Upper lobe of right lung (tissue), 1 donor: ENCODE measurements at places on chromosomes 7 and 10. TPM values are rescaled to one million over a fixed set of nuclear protein-coding genes. Genes with fewer than 3 reads are reported as not detected.

Gene TEX36
- not detected for total RNA-seq

DNA sequence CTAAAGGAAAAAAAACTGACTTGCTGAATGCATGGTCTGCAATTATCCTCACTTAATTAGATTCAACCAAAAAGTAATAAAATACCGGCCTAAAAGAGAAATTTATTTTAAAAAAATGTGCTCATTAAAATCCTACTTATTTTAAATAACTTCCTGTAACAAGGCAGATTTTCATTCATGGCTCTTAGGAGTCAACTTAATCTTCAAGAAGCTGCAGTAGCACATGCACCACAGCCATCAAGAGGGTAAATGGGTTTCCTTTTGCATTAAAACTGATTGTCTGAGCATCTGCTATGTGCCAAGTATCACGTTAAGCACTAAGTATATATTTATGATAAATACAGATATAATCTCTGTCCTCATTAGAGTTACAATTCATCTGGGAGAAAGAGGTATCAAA, 69.9 kb downstream of the SNX13 start:
- H3K4me3 ChIP-seq, result no peak overlapping the region
- peaks cover 58% of the 10 kb centered on the region for H3K36me3 ChIP-seq
- H3K27me3 ChIP-seq, result no peaks in the 10 kb centered on the region
- no peak for DNase-seq

Gene SFXN2
- 12.0 TPM for total RNA-seq

Gene HMX3
- total RNA-seq, result not detected

- no peak overlapping the region for H3K4me3 ChIP-seq
- no peaks in the 10 kb centered on the region for H3K36me3 ChIP-seq
- no peaks in the 10 kb centered on the region for H3K27me3 ChIP-seq
- H3K27ac ChIP-seq, result no peak overlapping the region
Observed at GRCh38 chr10:19663344-19663743, 152.9 kb upstream of the PLXDC2 start.

- peaks cover 29% of the 10 kb centered on the region for H3K36me3 ChIP-seq
- no peak for DNase-seq
- peaks cover 36% of the 10 kb centered on the region for H3K4me1 ChIP-seq
- H3K27me3 ChIP-seq, result no peaks in the 10 kb centered on the region
- H3K4me3 ChIP-seq, result no peak overlapping the region
- H3K27ac ChIP-seq, result no peak overlapping the region
Observed at GRCh38 chr7:17311952-17312351, 13.5 kb downstream of the AHR start.

GRCh38 chr10:130737186-130737585, 574.3 kb downstream of the TCERG1L start:
- H3K4me3 ChIP-seq, result no peak overlapping the region
- no peak for DNase-seq
- H3K27me3 ChIP-seq, result no peaks in the 10 kb centered on the region
- H3K27ac ChIP-seq, result no peak overlapping the region

Gene CALHM3
- total RNA-seq, result not detected

DNA sequence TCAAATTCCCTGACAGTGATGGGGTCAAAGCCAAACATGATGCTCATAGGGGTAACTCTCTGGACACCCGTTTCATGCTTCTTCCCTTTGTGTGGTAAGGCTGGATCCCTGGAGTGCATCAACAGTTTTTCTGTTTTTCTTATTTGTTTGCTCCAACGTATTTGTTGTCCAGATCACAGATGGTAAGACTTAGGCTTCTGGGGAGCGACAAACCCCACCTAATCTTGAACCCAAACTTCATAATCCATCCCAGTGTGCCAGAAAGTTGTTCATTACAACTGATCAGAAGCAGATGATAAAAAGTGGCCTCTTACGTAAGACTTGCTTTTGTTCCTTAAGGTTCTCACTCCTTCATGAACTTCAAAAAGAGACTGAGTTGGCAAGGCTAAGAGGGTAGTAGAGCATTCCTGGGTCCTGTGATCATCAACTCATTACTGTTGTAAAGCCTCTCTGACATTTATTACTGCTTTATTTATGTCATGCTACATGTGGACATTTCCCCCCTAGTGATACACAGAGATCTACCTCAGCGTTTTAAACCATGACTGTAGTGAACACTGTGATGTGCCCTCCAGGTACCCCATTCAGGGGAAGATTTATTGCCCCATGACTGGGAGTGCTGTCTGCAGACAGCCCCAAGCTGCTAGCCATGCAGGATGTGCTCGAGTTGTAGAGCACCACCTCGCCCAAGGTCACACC, 125.6 kb downstream of the CCDC71L start:
- no peaks in the 10 kb centered on the region for H3K27me3 ChIP-seq
- H3K4me1 ChIP-seq, result no peaks in the 10 kb centered on the region
- H3K4me3 ChIP-seq, result no peak overlapping the region
- H3K36me3 ChIP-seq, result no peaks in the 10 kb centered on the region
- DNase-seq, result no peak
- no peak overlapping the region for H3K27ac ChIP-seq

GRCh38 chr7:116877443-116878217, 15.2 kb downstream of the CAPZA2 start:
- no peak for DNase-seq
- no peaks in the 10 kb centered on the region for H3K27me3 ChIP-seq

DNA sequence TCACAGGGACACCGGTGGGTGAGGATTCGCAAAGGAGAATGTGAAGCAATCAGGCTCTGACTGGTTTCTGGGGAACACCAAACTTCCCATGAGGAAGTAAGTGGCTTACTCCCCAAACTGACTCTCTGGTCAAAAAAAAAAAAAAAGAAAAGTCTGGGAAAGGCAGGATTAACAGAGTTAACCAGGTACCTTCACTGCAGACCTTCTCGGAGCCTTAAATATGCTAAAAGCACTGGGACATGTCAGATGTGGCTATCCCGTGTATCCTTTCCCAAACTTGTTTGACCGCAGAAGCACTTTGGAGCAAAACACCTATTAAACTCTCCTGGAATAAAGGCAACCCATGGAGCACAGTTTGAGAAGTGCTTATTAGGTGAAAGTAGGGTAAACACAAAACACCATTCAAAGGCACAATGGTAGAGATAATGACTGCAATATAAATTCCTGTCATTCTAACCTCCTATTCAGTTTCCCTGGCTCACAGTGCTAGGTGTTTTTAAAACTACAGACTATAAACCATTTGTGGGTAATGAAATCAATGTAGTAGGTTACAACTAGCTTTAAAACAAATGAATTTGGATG, 44.1 kb upstream of the MXI1 start:
- H3K36me3 ChIP-seq, result no peaks in the 10 kb centered on the region
- no peaks in the 10 kb centered on the region for H3K4me1 ChIP-seq
- DNase-seq, result no peak
- H3K4me3 ChIP-seq, result no peak overlapping the region
- no peak overlapping the region for H3K27ac ChIP-seq
- peaks cover 16% of the 10 kb centered on the region for H3K27me3 ChIP-seq

DNA sequence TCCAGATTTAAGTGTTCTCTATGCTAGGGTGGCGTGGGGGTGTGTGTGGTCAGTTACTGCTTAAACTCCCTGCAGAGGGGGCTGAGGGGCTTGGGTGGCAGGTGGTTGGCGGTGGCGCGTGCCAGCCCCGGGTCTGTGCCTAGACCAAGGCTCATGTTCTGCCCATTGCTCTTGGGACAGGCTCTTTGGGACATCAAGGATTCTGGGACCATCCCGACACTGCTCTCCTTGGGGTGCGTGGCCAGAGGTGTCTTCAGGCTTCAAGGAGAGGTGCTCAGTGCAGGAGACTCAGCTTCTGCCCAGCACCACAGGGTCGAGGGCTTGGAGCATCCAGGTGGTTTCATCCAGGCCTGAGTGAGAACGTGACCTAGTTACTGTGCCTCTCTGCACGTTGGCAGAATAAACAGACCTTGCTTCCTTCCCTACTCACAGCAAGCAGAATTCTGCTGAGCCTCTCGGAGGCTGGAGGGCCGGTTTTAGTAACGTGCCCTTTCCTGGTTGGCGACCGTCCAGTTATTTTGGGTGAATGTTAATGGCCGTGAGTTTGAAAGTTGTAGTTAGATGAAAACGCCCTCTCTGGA, 39.9 kb downstream of the CAMK1D start:
- H3K4me1 ChIP-seq, result peaks cover 7% of the 10 kb centered on the region
- no peaks in the 10 kb centered on the region for H3K27me3 ChIP-seq
- no peak overlapping the region for H3K27ac ChIP-seq

DNA sequence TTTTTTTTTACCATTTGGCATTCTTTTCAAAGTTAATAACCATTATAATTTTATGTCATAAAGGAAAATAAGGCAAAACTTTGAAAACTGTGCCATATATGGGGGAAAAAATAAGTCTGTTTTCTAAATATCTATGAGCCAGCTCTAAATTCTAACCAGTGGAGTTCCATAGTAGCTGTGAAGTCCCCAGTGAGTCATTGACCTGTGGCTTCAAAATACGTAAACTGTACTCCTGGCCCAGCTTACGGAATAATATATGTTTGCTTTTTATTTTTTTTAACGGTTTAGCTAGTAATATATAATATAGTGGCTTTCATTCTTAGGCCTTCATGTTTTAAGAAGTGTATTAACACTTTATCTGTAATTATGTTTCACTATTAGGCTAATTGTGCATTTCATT, 20.5 kb downstream of the ZRANB1 start:
- DNase-seq, result no peak
- H3K36me3 ChIP-seq, result peaks cover 24% of the 10 kb centered on the region
- H3K4me3 ChIP-seq, result no peak overlapping the region
- peaks cover 5% of the 10 kb centered on the region for H3K4me1 ChIP-seq
- H3K27ac ChIP-seq, result no peak overlapping the region
- H3K27me3 ChIP-seq, result no peaks in the 10 kb centered on the region

Gene ADCYAP1R1
- 1.8 TPM for total RNA-seq

- no peaks in the 10 kb centered on the region for H3K27me3 ChIP-seq
- DNase-seq, result no peak
Observed at GRCh38 chr10:113335592-113335991, 217.3 kb upstream of the HABP2 start.

- no peak for DNase-seq
- no peak within 1 kb of the TSS for H3K27ac ChIP-seq
- no peaks in the 10 kb centered on the region for H3K27me3 ChIP-seq
- no peaks in the 10 kb centered on the region for H3K36me3 ChIP-seq
- peaks cover 5% of the 10 kb centered on the region for H3K4me1 ChIP-seq
Observed at GRCh38 chr10:20897146-20897825, at the start of gene NEBL. TSS of gene NEBL (minus strand) at chr10:20897311. CDS start at chr10:20897205, 106 bp downstream.

Gene AGAP5
- 9.8 TPM for total RNA-seq
